Dermis blood vessel endothelial cell (primary cell): ENCODE measurements at places on chromosomes 13 and 19. TPM values are rescaled to one million over a fixed set of nuclear protein-coding genes. Genes with fewer than 3 reads are reported as not detected.
A peak's percentile ranks its signal among the peaks of the same experiment; 100 is the strongest.

PRKCG gene
- total RNA-seq = 0.17 TPM in 1 of 2 replicates, not detected in the other

GRCh38 chr13:33279414-33280278, 5.9 kb downstream of the STARD13 start:
- DNase-seq = peak; percentile 69

- peak; percentile 60 for DNase-seq
Measured at GRCh38 chr13:110297011-110297410, 9.9 kb downstream of the COL4A1 start.

- no peak for DNase-seq
Measured at GRCh38 chr19:11024259-11024658, 63.4 kb downstream of the SMARCA4 start.

CLEC11A gene
- total RNA-seq = 0.17 and 0.84 TPM in 2 replicates

CEACAM18 gene
- not detected in 2 replicates for total RNA-seq

- no peak for DNase-seq
Measured at GRCh38 chr13:97110936-97111335, 111.2 kb upstream of the MBNL2 start.

DNA sequence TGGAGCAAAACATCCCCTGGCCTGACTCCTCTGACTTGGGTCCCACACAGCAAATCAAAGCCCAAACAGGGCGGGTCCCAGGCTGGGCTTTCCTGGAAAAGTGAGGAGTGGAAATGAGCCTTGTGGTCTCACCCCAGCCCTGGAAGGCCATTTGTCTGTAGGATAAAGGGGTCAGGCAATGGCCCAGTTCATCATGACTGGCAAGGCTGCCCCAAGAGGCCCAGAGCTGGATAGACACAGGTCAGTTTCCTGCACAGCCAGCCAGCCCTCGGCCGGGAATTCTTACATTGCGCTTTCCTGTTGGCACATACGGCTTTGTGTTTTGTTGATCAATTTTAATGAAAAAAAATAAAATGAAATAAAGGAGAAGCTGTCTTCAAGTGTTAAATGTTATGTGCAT, 174.3 kb downstream of the TSHZ3 start:
- no peak for DNase-seq

DNA sequence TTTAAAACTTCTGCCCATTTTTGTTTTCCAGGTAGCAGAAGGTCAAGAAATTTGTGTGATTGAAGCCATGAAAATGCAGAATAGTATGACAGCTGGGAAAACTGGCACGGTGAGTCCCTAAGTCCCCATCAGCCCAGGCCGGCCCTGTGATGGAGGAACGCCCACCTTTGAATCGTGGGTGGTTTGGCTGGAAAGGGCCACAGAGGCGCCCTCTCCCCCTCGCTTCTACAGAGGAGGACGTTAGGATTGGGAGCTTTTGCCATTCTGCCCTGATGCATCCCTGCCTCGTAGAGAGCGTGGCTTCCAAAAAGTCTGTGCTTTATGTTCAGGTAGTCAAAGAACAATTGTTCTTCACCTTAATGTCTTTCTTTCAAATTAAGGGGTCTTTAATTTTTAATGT, 60.9 kb downstream of the GGACT start:
- DNase-seq = no peak

URAD gene
- not detected in 2 replicates for total RNA-seq
